ENCODE measurements at places on chromosomes 2 and 18.

GRCh38 chr2:98759338-98759737 is 28.4 kb upstream of the MGAT4A start:
- DNase-seq = no peak

GRCh38 chr2:25358249-25358815 is 16.6 kb upstream of the DNMT3A start:
- DNase-seq = no peak

DNA sequence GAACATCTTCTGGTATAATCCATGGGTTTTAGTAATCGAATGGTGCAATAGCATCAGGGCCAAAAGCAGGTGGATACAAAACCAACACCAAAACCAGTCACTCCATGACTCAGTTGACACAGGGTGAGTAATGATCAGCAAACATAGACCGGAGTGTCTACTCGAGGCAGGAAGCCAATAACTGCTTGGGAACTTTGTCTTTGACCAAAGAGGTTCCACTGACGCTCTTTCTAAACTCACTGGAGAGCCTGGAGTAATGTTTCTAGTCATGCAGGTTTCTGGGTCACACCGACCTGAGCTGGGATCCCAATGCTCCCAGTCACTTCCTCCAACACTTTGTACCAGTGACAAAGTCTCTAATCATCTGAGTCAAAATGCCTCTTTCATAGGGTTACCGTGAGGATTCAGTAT is 30.9 kb downstream of the MREG start:
- DNase-seq = peak; percentile 56

DNA sequence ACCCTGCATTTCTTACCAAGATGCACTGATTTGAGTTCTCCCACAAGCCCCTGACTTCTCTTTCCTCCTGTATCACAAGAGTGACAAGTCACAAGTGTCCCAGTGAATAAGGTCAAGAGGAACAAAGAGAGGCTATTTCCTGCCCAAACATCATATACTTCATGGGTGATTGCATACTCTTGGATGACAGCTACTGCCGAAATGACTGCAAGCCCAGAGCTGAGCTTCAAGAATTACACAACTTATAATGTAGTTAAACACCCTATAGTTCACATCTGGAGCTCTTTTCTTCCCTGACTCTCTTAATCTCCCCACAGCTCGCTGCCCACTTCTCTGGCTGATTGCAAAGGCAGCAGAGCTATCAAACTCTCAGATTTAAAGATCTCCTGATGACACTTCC is 289.7 kb upstream of the PARD3B start:
- no peak for DNase-seq

GRCh38 chr2:168443818-168444217 is 12.3 kb upstream of the CERS6 start:
- DNase-seq = no peak

- no peak for DNase-seq
Observed at GRCh38 chr2:25090801-25091200, 48.9 kb downstream of the EFR3B start.

GRCh38 chr2:86704459-86704971 is 15.6 kb upstream of the RMND5A start:
- DNase-seq = no peak

DNA sequence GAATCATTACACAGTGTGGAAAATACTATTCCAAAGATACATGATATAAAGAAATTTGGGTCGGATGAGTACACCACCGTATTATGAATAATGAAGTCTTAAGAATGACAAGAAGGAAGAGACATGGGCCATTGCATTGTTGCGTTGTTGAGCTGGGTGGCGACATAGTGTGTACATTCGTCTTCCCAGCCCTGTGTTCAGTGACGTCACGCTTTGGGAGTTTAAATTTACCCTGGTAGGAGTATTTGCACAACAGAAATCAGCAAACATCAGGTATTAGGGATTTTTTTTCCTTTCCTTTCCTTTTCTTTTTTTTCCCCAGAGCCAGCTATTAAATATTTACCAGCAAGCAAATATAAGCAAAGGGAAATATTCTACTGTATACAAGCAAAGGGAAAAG is 347.2 kb upstream of the NETO1 start:
- DNase-seq = no peak

GRCh38 chr2:137670111-137670510 is 294.2 kb upstream of the HNMT start:
- no peak for DNase-seq

GRCh38 chr2:202317080-202317857 is 51.7 kb downstream of the NOP58 start:
- no peak for DNase-seq

DNA sequence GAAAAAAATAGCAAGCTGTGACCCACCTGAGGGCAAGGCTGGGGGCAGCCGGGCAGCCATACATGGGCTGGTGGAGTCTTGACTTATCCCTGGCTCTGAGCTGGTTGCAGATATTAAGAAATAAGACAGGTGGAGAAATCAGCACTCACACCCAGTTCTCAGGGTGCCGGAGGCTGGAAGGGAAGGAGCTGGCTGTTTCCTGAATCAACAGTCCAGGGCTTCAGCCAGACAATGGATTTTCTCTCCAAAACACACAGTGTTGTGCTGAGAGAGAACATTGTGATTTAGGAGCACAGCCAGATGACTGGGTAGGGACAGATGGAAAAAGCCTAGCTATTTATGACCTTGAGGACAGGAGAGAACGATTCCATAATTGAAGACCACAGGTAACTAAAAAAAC is 208.8 kb downstream of the LDLRAD4 start:
- no peak for DNase-seq

- no peak for DNase-seq
Observed at GRCh38 chr2:47177043-47177565, 22.0 kb upstream of the STPG4 start.

GRCh38 chr2:134314202-134314601 is 60.3 kb downstream of the MGAT5 start:
- DNase-seq = no peak
